ENCODE measurements at places on chromosomes 16 and 17.

- no peak for DNase-seq
These were observed 6.3 kb downstream of the C17orf50 start for GRCh38 chr17:35766903-35767510.

- no peak for DNase-seq
These were observed 1045.4 kb upstream of the EEF2KMT start for GRCh38 chr16:6143020-6143419.

DNA sequence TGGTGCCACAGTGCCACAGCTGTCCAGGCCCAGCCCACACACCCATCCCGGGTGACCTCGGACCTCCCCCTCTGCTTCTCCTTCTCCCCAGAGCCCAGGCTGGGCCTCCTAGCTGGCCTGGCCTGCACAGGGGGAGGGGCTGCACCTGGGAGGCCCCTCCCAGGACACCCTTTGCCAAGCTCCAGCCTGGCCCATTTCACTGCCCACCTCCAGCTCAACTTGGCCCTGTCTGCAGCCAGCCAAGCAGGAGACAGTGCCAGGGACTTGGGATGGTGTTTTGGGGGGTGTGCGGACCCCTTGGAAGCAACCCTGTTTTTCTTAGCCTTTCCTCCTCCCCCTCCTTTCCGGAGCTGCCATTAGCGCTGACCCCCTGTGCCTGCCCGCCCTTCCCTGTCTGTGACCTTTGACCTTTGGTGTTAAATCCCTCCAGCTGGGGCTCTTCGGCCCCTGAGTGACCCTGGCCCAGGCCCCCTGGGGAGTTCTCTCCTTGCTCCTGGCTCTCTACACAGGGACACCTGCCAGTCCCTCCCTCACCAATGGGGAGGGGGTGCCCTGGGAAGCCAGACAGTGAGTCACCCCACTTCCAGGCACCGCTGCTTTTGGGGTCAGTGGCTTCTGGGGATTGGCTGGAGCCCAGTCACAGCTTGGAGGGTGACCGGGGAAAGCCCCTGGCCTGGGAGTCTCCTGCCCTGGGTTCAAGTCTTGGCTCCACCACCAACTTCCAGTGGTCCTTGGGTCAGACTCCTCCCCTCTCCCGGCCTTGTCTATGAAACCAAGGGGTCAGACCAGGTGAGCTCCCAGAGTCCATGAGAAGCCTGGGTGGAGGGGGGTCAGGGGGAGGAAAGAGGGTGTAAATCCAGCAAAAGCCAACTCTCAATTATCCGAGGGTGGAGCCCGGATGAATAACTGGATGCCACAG lies 1.9 kb downstream of the GLIS2 start:
- no peak for DNase-seq

- DNase-seq = no peak
These were observed 23.5 kb downstream of the UBALD1 start for GRCh38 chr16:4591191-4591590.

GRCh38 chr16:82924075-82924854 lies 297.5 kb downstream of the CDH13 start:
- no peak for DNase-seq

GRCh38 chr17:58247511-58248363 lies 9.4 kb downstream of the LPO start:
- no peak for DNase-seq

GRCh38 chr16:84069540-84069939 lies 26.9 kb upstream of the SLC38A8 start:
- DNase-seq = no peak

DNA sequence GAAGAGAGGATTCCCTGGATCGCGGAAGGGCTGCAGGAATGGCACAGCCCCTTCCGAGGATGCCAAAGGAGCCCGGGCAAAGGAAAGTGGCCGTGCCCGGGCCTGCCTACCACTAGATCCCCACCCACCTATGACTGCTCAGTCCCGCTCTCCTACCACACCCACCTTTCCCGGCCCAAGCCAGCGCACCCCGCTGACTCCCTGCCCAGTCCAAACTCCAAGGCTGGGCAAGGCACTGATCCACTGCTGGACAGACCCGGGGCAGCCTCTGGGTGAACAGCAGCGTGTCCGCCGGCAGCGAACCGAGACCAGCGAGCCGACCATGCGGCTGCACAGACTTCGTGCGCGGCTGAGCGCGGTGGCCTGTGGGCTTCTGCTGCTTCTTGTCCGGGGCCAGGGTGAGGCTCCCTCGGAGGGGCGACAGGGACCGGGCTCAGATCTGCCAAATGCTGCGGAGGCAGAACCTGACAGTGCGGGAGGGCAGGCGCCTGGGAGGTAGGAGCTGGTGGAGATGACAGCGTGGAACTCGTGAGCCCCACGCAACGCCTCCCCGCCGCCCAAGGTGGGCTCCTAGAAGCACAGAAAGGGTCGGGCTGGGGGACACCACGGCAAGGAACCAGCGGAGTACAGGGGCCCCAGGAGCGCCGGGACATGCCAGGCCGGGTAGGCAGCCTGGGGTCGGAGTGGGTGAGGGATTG lies at the start of gene CES2:
CES2 (plus strand) TSS at position 203 of the 698 bp plus-strand sequence; CDS start at position 323, 120 bp downstream.
- no peak for DNase-seq

GRCh38 chr17:4488989-4489595 lies 9.6 kb upstream of the SPNS2 start:
- DNase-seq = no peak

- no peak for DNase-seq
These were observed at the start of gene LHX1 for GRCh38 chr17:36937001-36937958. LHX1 (plus strand) TSS chr17:36937475; CDS start chr17:36938198, 723 bp downstream.

GRCh38 chr16:11640987-11641817 lies 27.1 kb upstream of the SNN start:
- no peak for DNase-seq

DNA sequence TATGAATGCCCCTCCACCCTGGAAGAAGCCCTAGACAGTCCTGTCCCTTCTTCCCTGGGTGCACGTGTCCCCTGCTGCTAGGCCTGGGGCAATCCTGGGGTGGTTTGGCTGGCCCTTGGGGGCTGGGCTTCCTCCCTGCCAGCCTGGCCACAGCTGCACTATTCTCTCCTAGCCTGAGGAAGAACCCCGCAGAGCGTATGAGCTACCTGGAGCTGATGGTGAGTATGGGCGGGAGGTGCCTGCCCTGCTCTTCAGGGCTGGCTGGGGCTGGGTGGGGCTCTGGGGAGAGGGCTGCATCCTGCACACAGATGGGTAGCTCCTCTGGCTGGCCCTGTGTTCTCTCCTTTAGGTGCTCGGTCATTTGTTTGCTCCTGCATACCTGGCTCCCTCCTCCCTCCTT lies 28.8 kb downstream of the MAP2K3 start:
- no peak for DNase-seq

- DNase-seq = no peak
These were observed 711.7 kb upstream of the SOX9 start for GRCh38 chr17:71409137-71409536.

- DNase-seq = no peak
These were observed 1.7 kb downstream of the FBXL19 start for GRCh38 chr16:30924913-30925631.

DNA sequence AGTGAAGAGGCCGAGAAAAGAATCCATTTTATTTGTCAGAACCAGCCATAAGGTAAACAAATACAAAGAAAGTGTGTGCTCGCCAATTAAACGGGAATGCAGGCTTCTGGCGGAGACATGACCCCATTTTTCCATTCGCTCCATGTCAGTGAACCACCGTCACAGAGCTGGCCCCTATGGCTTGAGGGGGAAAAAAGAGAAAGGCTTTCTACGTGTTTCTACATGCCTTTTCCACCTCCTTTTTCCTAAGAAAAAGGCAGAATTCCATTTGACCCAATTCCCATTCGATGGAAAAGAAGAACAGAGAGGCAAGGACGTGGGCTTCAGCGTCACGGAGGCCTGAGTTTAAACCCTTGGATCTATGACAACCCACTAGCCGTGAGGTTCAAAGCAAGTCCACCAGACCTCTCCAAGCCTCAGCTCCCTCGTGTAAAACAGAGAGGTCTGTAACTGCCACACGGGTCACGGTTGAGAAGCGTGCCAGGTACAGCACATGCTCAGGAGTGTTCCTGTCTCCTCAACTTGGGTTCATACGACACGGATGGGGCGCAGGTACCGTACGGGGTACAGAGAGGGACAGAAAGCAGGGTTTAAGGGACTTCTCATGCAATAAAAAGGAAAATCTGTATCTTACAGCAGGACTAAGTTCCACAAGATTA lies 91.9 kb downstream of the NXN start:
- no peak for DNase-seq

GRCh38 chr17:43938838-43939182 lies 3.5 kb downstream of the PPY start:
- DNase-seq = no peak

DNA sequence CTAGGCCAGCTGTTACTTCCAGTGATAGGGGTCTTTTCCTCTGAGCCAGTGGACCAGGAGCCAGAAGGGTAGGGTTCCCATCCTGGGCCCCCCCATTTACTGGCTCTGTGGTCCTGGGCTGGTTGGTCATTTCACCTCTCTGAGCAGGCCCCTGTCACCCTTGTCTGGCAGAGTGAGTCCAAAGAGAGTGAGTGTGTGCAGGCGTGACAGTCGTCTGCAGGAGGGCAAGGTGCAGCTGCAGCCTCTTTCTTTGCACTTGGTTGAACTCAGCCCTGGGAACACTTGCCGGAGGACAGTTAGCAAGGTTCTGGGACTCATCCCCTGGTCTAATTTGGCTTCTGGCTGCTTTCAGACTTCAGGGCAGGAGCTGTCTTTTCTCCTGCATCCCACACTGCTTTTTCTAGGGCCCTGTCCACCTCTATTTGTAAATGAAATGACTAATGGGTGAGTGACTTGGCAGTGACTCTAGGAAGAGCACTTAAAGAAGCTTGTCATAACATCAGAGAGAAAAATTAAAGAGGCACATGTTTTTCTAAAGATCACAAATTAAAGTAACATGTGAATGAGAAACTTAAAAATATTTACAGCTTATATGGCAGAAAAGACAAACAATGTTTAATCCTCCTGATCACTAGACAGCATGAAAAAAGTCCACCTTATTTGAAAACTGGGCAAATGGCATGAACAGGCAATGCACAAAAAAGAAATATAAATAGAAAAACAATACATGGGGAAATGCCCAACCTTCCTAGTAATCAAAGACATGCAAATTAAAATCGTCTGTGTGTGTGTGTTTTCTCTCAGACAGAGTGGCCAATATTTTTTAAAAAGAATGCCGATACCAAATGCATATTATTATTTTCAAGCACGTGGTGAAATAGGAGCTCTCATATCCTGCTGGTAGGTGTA lies 137.5 kb downstream of the NTN1 start:
- DNase-seq = no peak

DNA sequence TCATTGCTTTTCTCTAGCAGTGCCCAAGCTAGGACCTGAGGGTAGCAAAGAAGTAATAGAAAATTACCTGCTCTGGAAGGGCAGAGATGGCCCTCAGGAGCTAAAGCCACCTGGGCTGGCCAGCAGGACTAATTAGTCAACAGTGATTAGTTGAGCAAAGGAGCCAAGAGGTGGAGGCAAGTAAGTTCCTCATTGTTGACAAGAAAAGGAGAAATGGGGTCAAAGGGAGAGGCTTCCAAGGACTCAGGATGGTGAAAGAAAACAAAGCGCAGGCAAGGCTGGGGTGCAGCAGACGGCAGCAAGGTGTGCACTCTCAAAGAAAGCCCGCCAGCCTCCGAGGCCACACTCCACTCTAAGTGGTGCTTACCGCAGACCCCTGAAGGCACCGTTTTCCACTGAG lies 44.6 kb downstream of the CMTM4 start:
- no peak for DNase-seq

GRCh38 chr17:7803981-7804380 lies 30.0 kb upstream of the KDM6B start:
- DNase-seq = no peak

DNA sequence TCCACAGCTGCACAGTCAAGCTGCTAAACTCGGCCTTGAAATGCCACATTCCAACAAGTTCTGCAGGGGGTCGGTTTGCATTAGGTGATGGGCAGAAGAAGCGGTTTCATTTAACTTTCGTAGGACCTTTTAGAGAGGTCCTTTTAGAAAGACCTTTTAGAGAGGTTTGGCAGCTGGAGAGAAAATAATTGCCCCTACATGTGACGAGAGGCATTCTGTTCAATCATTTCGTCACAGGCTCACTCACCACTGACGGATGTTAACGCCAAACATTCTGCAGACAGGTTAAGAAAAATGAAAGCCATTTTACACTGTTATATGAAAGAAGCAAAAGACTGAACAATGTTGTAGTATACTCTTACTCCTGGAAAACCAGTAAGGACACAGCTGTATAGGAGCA lies 76.5 kb upstream of the ZNF423 start:
- no peak for DNase-seq

Data from naive thymus-derived CD4-positive, alpha-beta T cell (primary cell).